ENCODE measurements at places on chromosomes 7 and 10.
A peak's percentile ranks its signal among the peaks of the same experiment; 100 is the strongest.

DNA sequence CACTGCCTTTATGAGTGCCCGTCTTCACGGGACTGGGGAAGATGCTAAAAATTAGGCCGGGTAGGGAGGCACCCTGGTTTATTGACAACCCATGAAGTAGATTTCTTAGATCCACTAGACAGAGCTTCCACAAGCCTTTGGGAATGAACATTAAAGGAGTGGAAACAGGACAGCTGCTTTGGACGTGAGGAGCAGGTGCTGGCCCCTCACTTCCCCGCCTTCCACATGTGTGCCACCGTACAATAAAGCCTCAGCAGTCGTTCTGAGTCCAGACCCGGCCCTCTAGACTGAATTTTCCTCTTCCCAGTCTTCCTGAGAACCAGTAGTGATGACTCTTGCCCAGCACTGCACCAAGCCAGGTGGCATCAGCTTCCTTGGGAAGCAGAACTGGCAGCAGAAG, 282.4 kb downstream of the CELF2 start:
- no peak for DNase-seq

GRCh38 chr10:70197235-70197945, 27.1 kb upstream of the SAR1A start:
- no peak for DNase-seq

DNA sequence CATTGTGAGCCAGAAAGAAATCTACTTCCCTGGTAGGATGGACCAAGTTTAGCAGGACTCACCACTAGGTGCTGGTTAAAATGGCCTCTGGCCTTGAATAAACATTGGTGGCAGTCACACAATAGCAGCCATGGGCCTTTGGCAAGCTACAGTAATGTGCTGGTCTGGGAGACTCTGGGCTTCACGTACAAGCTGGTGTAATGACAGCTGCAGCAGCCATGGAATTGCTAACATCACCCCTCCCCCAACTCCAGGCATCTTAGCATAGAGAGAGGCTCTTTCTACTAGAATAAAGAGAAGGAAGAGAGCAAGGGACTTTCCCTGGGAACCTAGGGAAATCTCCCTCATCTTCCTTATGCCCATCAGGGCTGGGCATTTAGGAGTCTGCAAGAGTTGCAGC, 205.1 kb upstream of the SEMA3A start:
- DNase-seq, result no peak

DNA sequence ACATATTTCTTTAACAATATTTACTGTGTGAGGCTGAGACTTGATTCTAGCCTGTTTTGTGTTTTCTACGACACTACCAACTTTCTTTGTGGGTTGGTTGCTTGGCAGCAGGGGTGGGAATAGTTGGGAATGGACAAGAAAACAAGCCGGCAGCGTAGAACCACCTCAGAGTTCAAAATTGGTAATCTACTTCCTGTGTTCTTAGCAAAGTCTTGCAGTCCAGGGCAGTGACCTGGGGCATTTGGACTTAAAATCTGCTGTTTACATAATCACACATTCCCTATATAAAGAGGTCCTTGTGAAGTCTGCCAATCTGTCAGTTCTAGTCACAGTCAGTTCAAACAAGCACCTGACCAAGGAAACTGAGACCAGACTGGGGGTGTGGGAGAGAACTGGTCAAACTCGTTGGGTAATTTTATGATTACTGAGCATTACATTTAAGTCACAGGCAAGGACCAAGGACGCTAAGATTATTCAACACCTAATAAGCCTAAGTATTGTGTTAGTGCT, 167.9 kb downstream of the CPEB3 start:
- no peak for DNase-seq

DNA sequence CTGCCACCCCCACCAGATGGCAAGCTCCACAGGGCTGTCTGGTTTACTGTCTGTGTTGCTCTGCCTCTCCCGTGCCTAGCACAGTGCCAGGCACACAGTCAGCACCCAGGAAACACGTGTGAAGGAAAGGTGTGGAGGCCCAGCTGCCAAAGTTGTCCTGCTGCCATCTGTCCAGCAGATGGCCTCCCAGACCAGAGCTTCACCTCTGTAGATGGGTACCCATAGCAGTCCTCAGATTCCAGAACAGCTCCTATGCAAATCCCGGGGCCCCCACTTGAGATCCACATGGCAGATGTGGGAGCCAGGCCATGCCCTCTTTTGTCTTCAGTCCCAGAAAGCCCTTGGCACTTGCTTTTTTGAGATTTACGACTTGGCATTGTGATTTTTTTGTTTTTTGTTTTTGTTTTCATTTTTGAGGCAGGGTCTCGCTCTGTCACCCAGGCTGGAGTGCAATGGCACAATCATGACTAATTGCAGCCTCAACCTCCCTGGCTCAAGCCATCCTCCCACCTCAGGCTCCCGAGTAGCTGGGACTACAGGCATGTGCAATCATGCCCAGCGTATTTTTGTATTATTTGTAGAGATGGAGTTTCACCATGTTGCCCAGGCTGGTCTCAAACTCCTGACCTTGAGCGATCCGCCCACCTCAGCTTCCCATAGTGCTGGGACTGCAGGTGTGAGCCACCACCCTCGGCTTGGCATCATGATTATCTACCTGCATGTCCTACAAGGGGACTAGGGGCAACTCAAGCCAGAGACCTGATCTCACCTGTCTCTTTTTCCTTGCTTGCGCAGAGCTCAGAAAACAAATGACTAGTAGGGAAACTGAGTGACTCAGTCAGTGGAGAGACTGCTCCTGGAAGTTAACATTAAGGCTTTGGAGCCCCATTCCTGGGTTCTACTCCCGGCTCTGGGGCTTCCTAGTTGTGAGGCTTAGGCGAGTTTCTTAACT, 16.9 kb upstream of the PALD1 start:
- no peak for DNase-seq

DNA sequence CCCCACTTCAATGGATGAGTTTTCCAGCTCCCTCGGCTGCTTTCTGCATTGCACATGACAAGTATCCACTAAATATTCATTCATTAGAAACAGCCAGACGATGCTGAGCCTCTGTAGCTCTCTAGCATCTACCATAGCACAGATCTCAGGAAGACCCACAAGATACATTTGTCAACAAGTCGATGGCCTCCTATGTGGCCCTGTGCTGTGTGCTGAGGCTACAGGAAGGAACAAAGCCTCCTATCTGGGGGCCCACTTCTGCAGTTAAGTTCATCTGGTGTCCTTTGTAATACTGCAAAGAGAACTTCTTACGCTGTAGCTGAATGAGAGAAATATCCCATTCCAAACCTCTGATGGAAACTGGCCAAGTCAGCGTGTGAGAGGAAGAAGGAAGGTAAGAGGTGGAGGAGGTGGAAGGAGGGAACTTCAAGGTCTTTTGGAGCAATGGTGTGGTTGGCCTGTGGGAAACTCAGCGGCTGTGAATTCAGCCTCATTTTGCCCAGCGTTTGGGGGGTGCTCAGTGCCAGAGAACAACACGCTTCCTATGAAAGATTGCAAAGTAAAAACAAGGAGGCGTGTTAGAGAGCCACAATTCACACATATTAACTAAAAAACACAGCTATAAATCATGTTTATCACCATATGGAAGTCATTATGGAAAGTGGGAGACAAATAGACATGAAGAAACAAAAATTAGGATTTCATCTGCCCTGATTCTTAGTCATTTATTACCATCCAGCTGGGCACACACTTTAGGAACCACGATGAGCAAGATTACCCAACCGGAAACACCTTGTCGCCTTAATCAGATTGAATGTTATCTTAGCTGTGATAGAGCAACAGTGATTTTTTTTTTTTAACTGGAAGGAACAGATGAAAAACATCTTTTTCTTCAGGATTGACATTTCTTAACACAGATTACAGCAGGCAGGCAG, 62.2 kb upstream of the USP6NL start:
- DNase-seq, result peak; percentile 20
